ENCODE measurements at places on chromosomes 2 and 18.

DNA sequence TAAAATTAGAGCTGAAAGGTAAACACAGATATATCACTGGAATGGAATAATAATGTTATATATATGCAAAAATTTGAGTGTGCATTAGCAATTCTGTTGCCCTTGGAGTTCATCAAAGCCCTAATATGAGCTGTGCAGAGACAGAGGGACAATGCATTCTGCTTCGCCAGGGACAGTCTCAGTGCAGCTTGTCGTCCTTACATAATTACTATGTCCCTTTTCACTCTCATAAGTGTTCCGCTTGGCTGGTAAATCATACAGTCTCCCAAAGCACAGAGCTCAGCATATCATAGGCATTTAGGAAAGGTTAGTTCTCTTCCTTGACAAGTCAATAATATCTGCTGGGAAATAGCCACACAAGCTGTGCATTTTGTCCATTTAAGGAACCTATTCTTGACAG lies 30.7 kb downstream of the MAPK4 start:
- DNase-seq: no peak

- DNase-seq: no peak
Measured at GRCh38 chr18:56462276-56462675, 176.1 kb downstream of the TXNL1 start.

DNA sequence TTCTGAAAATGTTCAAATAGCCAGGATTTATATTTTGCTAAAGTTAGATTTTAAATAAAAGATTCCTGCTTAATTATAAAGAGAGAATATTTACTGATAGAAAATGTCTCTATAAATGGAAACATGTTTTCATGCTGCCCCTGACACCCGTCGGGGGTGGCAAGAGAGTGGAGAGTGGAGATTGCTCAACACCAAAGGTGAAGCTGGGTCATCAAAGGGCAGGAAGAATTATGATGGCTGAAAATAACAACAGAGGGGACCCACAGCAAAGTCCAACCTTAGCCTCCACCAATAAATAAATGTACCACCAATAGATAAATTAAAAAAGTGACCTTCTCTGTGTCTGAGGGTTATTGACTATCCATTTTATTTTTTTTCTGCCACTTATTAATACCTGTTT lies 326.8 kb upstream of the GYPC start:
- no peak for DNase-seq

- no peak for DNase-seq
Measured at GRCh38 chr18:69947361-69948133, at the start of gene CD226. CD226 (minus strand) TSS chr18:69947873; CDS start chr18:69947406, 467 bp downstream.

DNA sequence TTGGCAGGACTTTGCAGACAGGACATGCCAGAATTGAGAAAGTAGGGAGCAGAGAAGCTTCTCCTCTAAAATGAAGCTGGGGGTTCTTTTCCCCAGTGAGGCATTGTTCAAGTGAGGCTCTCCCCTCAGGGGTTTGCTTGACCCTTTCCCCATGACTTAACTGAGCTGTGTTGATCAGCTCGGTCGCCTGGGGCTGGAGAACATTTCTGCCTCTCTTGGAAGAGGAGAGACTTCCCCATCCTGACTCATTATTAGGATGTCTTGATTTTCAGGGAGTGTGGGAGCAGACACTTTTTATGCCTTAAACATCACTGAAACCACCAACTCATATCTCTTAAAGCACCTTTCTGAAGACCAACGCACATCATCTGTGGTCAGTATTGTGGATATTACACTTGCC lies 27.9 kb upstream of the GLI2 start:
- DNase-seq: no peak

GRCh38 chr2:177728920-177729319 lies 336.3 kb downstream of the AGPS start:
- no peak for DNase-seq

- DNase-seq: no peak
Measured at GRCh38 chr18:61587865-61588264, 254.6 kb downstream of the CDH20 start.

- DNase-seq: no peak
Measured at GRCh38 chr2:157363612-157364101, 38.0 kb upstream of the ERMN start.

DNA sequence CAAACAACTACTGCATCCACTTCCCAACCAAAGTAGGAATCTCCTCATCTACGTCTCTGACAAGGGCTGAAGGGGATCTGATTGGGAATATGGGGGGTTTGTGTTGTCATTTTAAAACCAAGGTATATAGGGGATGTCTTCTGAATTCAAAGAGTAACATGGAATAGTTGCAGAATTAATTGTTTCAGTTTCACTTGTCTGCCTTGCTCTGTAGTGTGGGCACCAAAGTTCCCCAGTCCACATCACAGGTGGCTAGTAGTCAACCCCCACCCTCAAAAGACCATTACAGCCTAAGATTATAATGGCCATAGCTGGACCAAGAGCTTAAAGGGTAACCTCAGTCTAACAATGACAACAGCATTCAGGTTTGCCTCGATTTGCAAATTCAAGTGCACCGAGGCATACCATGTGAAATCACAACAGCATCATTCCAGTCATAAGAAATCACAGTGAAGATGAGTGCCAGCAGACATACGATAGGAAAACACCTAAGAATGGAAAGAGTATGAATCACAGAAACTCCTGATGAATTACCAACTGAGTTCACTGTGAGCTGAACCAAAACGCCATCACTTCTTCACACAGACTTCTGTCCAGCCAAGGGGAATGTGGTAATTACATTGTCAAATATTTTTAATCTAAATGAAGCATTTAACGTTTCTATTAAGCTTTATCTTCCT lies 52.4 kb downstream of the MYO5B start:
- DNase-seq: no peak

- DNase-seq: no peak
Measured at GRCh38 chr2:207791579-207792243, 22.0 kb upstream of the FZD5 start.
